ENCODE measurements at places on chromosomes 6 and 20.

DNA sequence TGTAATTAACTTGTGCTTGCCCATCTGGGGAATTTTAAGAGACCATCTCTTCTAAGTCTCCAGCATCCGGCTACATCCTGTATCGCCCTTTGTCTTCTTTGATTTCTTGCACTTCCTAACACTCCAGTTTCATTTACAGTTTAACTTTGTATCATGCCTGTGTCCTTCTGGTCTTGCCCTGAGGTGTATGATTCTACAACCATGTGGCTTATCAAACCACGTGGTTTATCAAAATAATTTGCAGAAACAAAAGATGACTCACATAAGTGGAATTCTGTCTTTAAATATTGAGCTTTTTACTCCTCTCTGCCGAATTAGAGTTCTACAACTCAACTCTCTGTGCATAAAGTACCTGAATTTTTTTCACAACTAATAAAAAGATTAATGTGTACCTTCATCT lies 580.7 kb downstream of the KIF16B start:
- no peak for DNase-seq

DNA sequence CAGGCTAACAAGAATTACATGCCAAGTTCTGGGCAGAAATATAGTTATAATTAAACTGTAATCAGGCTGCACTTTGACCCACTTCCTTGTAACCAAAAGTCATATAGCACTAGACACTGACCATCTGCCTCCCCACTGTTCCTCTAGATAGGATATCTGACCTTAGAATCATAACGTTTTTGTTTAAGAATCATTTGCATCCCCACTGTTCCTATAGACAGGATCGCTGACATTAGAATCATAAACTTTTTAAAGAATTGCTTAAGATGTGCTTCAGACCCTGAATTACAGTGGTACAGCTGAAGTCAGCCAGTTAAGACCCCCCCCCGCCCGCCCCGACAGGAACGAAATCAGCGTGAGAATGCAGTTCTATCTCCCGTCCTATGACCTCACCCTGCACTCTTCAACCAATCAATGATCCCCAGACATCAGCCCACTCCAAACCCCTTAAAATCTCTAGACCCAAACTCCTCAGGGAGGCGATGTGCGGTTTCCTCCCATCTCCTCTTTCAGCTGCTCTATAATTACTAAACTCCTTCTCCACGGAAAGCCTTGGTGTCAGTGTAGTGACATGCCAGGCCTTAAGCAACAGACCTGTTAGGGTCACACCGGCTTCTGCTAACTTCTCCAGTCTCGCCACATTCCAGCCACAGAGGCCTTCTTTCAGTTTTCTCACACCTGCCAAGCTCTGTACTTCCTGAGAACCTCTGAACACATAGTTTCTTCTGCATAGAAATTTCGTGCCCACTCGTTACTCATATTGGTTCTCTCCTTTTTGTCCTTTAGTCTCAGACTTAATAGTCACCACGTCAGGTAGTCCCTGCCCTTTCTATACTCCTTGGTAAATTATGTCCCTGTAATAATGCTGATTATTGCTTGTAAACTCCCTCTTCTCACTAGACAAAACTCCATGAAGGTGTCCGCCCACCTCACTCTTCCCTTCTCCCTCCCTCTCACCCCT lies 93.5 kb downstream of the DTNBP1 start:
- no peak for DNase-seq

GRCh38 chr6:144908004-144908403 lies 622.9 kb downstream of the UTRN start:
- no peak for DNase-seq

GRCh38 chr6:106790935-106791334 lies 161.6 kb downstream of the QRSL1 start:
- DNase-seq, result no peak

- DNase-seq, result no peak
Measured at GRCh38 chr6:63403725-63404124, 83.9 kb upstream of the LGSN start.
